ENCODE measurements at places on chromosomes 11 and 22. TPM values are rescaled to one million over a fixed set of nuclear protein-coding genes. Genes with fewer than 3 reads are reported as not detected.
A peak's percentile ranks its signal among the peaks of the same experiment; 100 is the strongest.

KCNK4 gene
- not detected for total RNA-seq

DNA sequence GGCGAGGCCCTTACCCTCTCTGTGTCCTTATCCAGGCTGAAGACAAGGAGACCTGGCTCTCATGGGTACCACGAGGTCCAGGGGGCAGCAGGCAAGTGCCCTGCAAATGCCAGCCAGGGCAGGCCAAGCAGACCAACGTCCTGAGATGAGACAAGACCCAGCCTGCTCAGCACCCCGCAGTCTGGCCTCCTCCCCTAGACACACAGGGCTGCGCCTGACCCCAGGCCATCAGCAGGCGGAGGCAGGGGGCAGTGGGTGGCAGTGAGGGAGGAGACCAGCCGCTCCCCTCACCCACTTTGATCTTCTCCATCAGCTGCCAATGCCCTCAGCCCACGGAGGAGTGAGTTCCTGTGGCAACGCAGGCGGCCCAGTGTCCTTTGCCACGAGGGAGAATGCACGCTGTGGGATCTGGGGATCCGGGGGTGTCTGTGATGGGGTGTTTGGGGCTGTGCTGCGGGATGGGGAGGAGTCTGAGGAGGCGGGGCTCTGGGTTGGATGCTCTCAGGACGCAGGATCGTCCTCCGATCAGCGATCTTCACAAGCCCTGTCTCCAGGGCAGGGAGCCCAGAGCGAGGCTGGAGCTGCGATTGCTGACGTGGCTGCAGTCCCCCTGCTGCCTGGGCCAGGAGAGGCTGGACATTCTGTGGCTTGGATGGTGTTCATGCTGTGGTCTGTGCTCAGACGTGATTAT, 30.5 kb upstream of the PPARA start:
- DNase-seq: peak; percentile 89

- DNase-seq: no peak
Observed at GRCh38 chr22:41564563-41564962, 3.8 kb downstream of the CSDC2 start.

KLHDC7B gene
- 2.4 TPM for total RNA-seq

GRCh38 chr22:25775531-25775930, 33.5 kb downstream of the MYO18B start:
- DNase-seq: no peak

GRCh38 chr11:45982656-45983470, 60.4 kb downstream of the LARGE2 start:
- peak; percentile 82 for DNase-seq

GRCh38 chr11:110098645-110099044, 5.5 kb downstream of the ZC3H12C start:
- DNase-seq: no peak

- no peak for DNase-seq
Observed at GRCh38 chr22:45914309-45914708, 62.7 kb downstream of the WNT7B start.

- DNase-seq: no peak
Observed at GRCh38 chr22:47071078-47071806, 308.8 kb downstream of the TBC1D22A start.

DNA sequence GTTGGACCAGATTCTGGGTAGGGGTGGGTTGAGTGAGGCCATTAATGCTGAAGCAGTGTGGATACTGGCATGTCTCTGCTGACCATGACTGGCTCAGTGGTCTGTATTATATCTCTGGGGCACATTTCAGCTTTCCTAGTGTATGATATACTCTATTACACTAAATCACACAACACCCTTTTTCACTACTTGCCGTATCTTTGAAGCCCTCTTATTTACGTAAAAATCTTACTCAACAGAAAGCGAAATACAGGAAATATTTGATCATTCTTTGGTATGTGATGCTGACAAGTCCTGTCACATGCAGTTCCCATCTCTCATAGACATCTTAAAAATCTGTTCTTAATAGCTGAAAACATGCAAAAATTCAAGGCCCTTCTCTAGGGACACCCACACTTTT, 40.3 kb downstream of the OR5B17 start:
- peak; percentile 5 for DNase-seq

DNA sequence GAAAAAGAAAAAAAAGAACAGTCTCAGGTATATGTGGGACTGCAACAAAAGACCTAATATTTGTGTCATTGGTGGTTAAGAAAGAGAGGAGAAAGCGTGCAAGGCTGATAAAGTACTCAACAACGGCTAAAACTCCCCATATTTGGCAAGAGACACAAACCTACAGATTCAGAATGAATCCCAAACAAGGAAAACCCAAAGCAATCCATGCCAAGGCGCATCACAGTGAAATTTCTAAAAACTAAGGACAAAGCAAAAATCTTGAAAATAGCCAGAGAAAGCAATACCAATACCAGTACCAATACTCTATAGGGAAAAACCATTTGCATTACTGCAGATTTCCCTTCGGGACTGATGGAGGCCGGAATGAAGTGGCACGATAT, 32.4 kb upstream of the SEPTIN5 start:
- no peak for DNase-seq

GRCh38 chr11:665704-666281, 28.7 kb downstream of the DRD4 start:
- DNase-seq: peak; percentile 59

GRCh38 chr22:37563153-37564081, 3.1 kb downstream of the CDC42EP1 start:
- DNase-seq: peak; percentile 94

DNA sequence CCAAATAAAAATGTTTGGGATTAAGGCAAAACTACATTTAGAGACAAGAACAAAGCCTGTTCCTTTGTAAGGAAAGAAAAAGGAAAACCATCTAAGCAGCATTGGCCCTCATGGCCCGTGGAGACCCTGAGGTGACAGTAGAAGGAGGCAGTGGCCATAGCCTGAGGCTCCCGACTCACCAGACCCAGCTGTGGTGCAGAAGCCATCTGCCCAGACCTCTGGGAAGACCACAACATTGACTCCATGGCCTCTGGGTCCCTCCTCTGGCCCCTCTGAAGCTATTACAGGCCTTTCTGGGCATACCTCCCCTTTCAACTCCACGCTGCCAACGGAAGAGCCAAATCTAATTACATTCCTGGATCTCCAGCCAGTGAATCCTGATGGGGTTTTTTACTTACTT, 6.4 kb downstream of the PRAME start:
- no peak for DNase-seq

DNA sequence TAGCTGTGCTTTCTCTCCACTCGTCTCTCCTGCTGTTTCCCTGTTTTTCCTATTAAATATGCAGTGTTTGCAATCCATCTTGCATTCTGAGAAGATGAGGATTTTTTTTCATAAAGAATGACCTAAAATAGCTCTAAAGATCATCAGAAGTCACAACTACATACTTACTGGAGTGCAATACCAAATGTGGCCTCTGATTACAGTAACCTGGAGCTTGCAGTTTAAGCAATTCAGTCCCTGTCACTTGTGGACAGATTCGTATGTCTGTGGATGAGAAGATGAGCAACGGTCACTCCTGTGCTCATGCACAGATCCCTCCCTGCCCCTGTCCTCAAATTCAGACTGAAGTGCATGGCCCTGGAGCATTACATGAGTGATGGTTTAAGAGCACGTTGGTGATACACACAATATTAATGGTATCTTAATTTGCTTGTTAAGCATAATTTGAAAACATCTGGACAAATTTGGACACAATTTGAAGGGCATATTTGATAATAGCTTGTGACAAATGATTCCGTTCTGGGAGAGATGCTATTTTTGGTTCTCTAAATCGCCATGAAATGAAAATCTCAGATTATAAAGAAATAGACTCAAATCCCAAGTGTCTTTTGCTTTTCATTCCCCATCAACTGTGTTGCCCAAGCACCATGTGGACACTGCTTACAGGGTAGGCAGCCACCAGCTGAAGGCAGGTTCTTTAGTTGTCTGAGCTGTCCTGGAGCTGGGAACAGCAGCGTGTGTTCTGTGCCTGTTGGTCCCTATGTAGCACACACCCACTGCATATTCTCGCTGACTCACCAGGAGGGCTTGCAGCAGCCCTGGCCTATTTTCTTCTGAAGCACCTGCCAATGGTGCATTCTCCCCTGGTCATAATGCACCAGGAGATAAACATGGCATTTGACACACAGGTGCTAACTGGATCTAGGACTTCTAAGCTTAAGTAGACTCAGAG, 32.6 kb upstream of the PRAME start:
- DNase-seq: no peak

DNA sequence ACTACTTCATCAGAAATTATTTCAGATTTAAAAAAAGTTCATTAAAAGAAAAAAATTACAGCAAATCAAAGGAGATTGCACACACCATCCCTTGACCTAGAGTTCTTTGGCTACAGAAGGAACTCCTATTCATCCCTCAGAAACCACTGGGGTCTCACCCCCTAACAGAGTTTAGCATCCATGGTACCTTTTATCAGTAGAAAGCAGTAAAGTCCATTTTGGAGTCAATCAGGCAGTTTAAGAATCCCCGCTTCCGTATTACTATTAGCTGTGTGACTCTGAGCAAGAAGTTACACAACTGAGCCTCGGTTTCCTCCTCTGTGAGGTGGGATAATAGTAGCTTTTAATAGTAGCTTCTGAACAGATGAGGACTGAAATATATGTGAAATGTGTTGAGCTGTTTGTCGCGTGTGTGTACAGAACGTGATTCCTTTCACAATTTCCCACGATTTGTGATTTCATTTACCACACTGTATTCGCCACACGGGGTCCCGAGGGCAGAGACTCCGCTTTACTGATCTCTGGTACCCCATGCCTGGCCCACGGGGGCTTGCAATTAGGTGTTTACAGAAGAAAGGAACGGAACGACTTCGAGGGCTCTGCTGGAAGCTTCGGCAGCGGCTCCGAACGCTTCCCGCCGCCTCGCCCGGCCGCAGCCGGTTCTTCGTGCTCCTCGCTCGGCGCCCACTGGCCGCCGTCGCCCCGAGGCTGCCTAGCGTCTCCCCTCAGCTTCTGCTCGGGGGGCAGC, 72.5 kb upstream of the ZBED5 start:
- DNase-seq: peak; percentile 43

DNA sequence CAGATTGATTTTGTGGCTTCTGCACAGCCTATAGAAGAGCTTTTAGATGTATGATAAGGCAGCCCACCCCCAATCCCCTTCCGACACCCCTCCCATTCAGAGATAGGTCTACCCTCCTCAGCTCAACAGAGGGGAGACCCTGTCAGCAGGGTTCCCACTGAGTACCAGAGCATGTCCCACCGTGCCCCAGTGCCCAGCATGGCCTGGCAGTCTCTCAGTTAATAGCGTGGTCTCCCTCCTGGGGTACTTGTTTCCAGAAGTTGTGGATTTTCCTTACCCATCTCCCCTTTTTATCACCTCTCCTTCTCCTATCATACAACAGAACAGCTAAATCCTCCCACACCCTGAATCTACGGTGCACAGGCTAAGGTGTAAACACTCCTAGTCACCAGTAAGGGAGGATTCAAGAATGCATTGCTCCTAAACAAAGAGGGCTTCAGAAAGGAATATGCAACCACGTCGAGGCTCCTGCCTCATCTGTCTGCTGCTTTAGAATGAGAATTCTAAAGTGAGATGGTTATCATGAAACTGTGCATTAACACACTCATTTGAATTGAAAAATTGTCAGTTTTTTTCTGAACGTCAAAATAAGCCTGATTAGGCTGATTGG, 6.7 kb downstream of the PLAAT2 start:
- no peak for DNase-seq

- DNase-seq: no peak
Observed at GRCh38 chr11:132605825-132606570, 926.3 kb downstream of the OPCML start.

APOA5 gene
- total RNA-seq: not detected

DNA sequence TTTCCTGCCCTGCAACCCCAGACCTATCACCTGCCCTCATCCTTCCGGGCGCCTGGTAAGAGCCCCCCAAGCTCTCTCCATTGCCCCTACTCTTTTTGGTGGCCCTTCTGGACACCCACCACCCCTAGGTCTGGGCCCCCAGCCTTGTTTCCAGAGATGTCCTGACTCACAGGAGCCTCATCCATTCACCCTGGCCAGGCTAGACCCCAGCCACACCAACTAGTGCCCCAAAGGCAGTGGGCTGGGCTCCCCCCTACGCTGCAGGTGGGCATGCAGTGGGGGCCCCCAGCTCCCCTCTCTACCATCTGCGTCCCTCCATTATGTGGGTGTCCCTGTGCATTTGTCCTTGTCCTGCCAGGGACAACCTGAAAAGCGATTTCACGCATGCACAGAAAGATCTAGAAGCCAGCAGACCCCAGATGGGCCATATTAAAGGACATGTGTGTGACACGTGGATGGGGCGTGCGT, 1.4 kb downstream of the MRGPRF start:
- DNase-seq: no peak

APOL5 gene
- not detected for total RNA-seq
